ENCODE measurements at places on chromosomes 4 and X.

DNA sequence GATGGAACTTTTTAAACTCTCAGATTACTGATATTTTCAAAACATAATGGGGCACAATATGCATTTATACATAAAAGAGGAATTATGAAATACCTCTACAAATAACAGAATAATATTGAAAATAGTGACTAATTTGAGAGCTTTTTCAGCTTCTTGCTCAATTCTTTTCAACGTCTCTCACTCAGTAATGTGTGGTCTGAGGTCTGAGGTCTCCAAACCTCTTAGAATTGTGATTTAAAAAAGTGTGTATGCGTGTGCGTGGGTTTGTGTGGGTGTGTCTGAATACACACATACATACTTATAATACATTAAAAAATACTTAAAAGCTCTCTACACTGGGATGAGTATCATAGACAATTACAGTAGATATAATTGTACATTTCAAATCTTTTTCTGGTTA, 7.9 kb downstream of the NDNF start:
- no peak for DNase-seq

GRCh38 chrX:10597871-10598270, 22.5 kb downstream of the MID1 start:
- peak; percentile 59 for DNase-seq

- no peak for DNase-seq
Measured at GRCh38 chr4:98516042-98516440, 142.4 kb downstream of the TSPAN5 start.

- no peak for DNase-seq
Measured at GRCh38 chr4:74097116-74097515, 1.9 kb downstream of the CXCL2 start.

GRCh38 chr4:87317527-87317926, 5.2 kb downstream of the HSD17B13 start:
- DNase-seq, result no peak

GRCh38 chr4:138053641-138054301, 188.4 kb downstream of the SLC7A11 start:
- no peak for DNase-seq

Measured in hematopoietic multipotent progenitor cell (in vitro differentiated cells).